ENCODE measurements at places on chromosomes 12 and 14. TPM values are rescaled to one million over a fixed set of nuclear protein-coding genes. Genes with fewer than 3 reads are reported as not detected.

The TBPL2 gene
- total RNA-seq: not detected

The INHBE gene
- total RNA-seq: not detected

The PIK3C2G gene
- not detected for total RNA-seq

The ERBB3 gene
- 0.91 TPM for total RNA-seq

The NRL gene
- total RNA-seq: 1.4 TPM

The E2F7 gene
- 3.1 TPM for total RNA-seq

The CYP46A1 gene
- total RNA-seq: 1.1 TPM

The MGP gene
- 63.6 TPM for total RNA-seq

The GPR135 gene
- total RNA-seq: 6.5 TPM

The KRT5 gene
- not detected for total RNA-seq

The RDH16 gene
- total RNA-seq: 0.13 TPM

The KRT86 gene
- 2.0 TPM for total RNA-seq

The OTX2 gene
- total RNA-seq: not detected

The ING4 gene
- total RNA-seq: 28.4 TPM

The MORN3 gene
- total RNA-seq: 1.0 TPM

The HCAR1 gene
- 0.22 TPM for total RNA-seq

The INHBC gene
- under 0.01 TPM for total RNA-seq

The FAM222A gene
- 0.39 TPM for total RNA-seq

The AQP2 gene
- total RNA-seq: not detected

The ALDH1L2 gene
- total RNA-seq: 60.5 TPM

The FAM186B gene
- total RNA-seq: 0.39 TPM

The KRT4 gene
- 0.43 TPM for total RNA-seq

The SRP54 gene
- 89.1 TPM for total RNA-seq

The TBX3 gene
- total RNA-seq: 4.5 TPM

The LAG3 gene
- 1.0 TPM for total RNA-seq

The PACS2 gene
- 44.2 TPM for total RNA-seq

The RASSF8 gene
- total RNA-seq: 55.7 TPM

The PGF gene
- total RNA-seq: 30.1 TPM

The GLIPR1L1 gene
- total RNA-seq: not detected

The PDE3A gene
- total RNA-seq: 22.2 TPM

The MTRFR gene
- total RNA-seq: 11.5 TPM

The REP15 gene
- 6.5 TPM for total RNA-seq

The ITPK1 gene
- 18.1 TPM for total RNA-seq

The ACSM4 gene
- total RNA-seq: not detected

The KCNA1 gene
- total RNA-seq: 0.54 TPM

The KRT2 gene
- not detected for total RNA-seq

The CABP1 gene
- total RNA-seq: not detected

The PLCZ1 gene
- not detected for total RNA-seq

The TMEM19 gene
- 35.5 TPM for total RNA-seq

The SPIC gene
- total RNA-seq: not detected

The CLEC4A gene
- total RNA-seq: 0.32 TPM

The CLMN gene
- 3.1 TPM for total RNA-seq

The DDX47 gene
- total RNA-seq: 68.1 TPM

The DLGAP5 gene
- total RNA-seq: 27.6 TPM

The GPR137C gene
- total RNA-seq: 0.97 TPM

The OTOGL gene
- 0.11 TPM for total RNA-seq

The CNIH1 gene
- 367 TPM for total RNA-seq

The VWF gene
- 0.86 TPM for total RNA-seq

The MYF5 gene
- total RNA-seq: not detected

The KRT79 gene
- total RNA-seq: not detected

The LRTM2 gene
- not detected for total RNA-seq

The NOVA1 gene
- total RNA-seq: 0.52 TPM

The SSPN gene
- 14.7 TPM for total RNA-seq

The KIF5A gene
- total RNA-seq: under 0.01 TPM

The PTMS gene
- 82.3 TPM for total RNA-seq

Measured in articular chondrocyte of knee joint (primary cell).